ENCODE measurements at places on chromosomes 11 and 22. TPM values are rescaled to one million over a fixed set of nuclear protein-coding genes. Genes with fewer than 3 reads are reported as not detected.

Gene MS4A3
- not detected for total RNA-seq

Gene CACNA1I
- 0.07 TPM for total RNA-seq

GRCh38 chr11:10209326-10209725 lies 84.7 kb downstream of the SBF2 start:
- no peak overlapping the region for H3K4me3 ChIP-seq
- no peak for DNase-seq

DNA sequence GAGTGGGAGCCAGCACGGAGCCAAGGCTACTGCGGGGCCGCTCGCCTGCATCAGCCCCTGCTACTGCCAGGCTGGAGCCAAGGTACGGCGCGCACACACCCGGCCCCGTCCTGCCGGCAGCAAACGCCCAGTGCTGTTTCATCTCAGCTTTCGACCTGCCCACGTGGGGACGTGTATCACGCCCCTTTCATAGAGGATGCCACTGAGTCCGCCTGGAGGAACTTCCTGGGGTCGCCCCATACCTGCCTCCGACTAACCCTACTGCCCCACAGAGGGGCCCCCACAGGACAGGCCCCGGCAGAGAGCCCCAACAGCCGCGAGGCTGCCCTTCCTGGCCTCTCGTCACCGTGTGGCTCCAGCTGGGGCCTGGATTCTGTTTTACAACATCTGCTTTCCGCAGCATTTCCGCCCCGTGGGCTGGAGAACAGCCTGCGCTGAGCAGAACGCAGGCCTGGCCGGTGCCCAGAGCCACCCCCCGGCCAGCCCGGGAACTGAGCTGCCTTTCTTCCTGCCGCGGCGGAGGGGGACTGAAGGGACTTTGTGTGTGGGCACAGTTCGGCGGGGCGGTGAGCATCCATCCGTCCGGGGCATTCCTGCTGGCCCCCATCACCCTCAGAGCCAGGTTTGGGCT lies 22.9 kb upstream of the ARHGAP8 start:
- no peaks in the 10 kb centered on the region for H3K27me3 ChIP-seq
- no peaks in the 10 kb centered on the region for H3K36me3 ChIP-seq
- no peaks in the 10 kb centered on the region for H3K4me1 ChIP-seq
- no peak overlapping the region for H3K27ac ChIP-seq
- DNase-seq: no peak

DNA sequence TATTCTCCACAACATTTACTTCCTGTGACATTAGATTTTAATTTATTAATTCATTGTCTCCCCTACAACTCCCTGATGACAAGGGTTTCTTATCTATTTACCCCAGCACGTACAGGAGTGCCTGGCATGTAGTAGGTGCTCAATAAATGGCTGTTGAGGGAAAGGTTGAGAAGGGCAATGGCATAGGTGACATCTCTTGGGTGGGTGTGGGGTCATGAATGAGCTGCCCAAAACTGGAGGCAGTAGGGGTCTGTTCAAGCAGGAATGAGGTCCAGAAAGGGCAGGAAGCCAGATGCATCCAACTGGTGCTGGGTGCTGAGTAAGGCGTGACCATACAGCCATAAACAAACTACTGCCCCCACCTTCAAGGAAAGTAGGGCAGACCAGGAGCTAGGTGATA lies 2.8 kb downstream of the VWCE start:
- H3K27ac ChIP-seq: no peak overlapping the region
- peaks cover 42% of the 10 kb centered on the region for H3K27me3 ChIP-seq
- no peak for DNase-seq
- no peaks in the 10 kb centered on the region for H3K4me1 ChIP-seq
- no peak overlapping the region for H3K4me3 ChIP-seq
- peaks cover 34% of the 10 kb centered on the region for H3K36me3 ChIP-seq

DNA sequence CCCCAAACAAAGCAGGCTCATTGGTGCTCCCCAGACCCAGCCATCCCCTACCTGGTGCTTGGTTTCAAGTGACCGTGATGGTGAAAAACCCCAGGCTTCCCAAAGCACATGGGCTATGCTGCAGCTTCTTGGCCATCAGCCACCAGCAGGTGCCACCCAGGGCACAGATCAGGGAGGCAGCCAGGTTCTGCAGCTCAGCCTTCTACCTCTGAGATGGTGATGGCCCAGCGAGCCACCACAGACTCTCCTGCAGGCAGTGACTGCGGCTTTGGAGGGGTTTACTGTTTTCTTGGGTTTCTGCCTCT lies 70.0 kb upstream of the ALX4 start:
- no peak overlapping the region for H3K27ac ChIP-seq
- DNase-seq: no peak
- H3K4me3 ChIP-seq: no peak overlapping the region
- H3K36me3 ChIP-seq: no peaks in the 10 kb centered on the region
- H3K27me3 ChIP-seq: peaks cover 85% of the 10 kb centered on the region
- no peaks in the 10 kb centered on the region for H3K4me1 ChIP-seq
